ENCODE measurements at places on chromosomes 2 and 18. TPM values are rescaled to one million over a fixed set of nuclear protein-coding genes. Genes with fewer than 3 reads are reported as not detected.

The CDH2 gene
- 0.15 TPM for total RNA-seq

The LRRTM4 gene
- total RNA-seq: 0.25 TPM

GRCh38 chr2:31586230-31586629 lies 5.5 kb upstream of the SRD5A2 start:
- DNase-seq: no peak

DNA sequence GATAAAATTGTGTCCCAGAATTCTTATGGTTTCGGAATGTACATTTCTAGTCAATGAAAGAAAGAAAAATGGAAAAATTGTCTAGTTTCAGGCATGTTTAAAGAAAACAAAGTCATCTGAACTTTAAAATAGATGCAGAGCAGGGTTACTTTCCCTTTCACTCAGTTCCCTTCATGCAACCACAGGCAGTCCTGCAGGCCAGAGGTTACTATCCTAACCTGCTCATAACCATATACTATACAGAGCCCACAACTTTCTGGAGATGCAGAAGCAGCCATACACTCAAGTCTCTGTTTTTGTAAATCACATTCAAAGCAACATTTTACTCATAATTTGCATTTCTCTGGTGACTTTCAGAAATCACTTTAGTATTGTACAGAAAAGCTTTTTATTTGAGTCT lies 690.3 kb downstream of the MBD2 start:
- DNase-seq: no peak

- DNase-seq: no peak
Observed at GRCh38 chr2:206614811-206615210, 27.5 kb upstream of the FAM237A start.

DNA sequence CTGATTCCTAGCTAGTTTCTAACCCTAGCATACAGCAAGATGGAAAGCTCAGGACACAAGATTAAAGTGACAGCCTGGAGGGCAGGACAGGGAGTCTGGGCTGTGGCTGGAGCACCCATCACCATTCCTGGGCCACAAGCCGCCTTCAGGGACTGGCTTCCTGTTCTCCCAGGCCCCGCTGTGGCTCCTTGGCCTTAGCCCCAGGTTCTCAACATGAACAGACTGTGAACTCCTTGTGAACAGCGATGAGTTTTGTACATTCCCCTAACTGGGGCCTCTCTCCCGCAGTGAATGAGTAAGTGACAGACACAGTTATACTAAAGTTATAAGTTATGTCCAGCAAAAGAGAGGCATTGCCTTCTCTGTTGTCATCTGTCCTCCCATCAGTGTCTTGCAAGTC lies 35.9 kb upstream of the SLC14A1 start:
- no peak for DNase-seq

Measured in HCT116 (cell line).